ENCODE measurements at places on chromosomes 7 and 10. TPM values are rescaled to one million over a fixed set of nuclear protein-coding genes. Genes with fewer than 3 reads are reported as not detected.

DNA sequence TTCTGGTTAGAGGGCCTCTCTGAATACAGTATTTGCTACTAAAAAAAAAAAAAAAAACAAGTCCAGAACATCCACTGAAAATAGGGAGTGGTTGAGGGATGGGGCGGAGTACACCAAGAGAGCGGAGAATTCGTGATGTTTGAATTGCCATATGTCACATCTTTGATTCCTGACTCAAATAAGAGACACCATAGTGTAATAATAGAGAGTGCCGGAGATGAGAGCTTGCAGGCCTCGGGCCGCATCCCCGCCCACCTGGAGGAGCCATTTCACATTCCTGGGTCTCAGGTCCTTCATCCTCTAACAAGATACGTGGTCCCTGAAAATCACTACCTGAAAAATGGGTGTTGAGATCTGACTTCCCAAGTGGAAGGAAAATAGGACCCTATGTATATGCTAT lies 46.8 kb downstream of the KIAA1549 start:
- DNase-seq = no peak

DNA sequence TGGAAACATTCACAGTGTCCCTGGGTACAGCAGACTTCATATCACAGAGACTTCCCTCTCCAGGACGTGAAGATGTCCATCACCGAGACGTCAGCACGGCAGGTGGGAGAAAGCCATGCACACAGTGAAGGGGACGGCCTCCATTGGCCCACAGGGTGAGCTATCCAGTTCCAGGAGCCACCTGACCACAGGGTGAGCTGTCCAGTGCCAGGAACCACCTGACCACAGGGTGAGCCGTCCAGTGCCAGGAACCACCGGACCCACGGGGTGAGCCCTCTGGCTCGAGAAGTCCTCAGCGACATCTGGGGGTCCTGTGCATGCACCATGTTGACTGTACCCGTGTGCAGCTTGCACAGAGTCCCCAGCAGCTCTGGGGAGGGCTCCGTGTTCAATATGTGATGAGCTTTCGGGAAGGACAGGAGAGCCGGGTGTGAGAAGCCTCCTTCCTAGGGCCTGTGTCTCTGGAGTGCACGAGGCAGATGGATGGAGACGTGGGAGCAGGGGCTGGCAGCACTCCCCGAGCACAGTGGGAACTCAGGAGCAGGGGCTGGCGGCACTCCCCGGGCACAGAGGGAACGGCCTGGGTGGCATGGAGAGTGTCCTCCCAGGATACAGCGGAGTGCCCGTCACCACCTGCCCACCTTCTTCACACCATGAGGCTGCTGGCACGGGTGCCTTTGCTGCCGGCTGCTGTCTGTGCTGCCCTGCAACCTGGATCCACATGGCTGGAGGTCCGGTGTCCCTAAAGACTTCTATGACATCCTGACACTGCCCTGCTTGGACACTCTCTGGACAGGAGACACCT lies 616.2 kb downstream of the DNAJB6 start:
- no peak for DNase-seq

DNA sequence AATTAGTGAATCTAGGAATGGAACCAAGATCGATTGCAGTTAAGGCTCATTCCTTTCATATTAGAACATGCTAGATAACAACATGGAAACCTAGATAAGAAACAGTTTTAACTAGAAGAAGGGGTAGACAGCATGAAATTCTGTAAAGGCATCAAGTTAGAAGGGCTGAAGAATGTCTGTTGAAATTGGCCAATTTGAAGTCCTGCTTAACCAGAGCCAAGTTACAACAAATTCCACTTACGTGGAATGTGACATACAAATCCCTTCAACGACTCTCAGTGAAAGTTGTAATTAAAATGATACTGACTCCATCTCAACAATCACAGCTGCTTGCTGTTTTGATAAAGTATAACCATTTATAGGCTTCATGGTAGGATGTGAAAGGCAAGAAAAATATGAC lies 1065.7 kb downstream of the DNAJB9 start:
- no peak for DNase-seq

DNA sequence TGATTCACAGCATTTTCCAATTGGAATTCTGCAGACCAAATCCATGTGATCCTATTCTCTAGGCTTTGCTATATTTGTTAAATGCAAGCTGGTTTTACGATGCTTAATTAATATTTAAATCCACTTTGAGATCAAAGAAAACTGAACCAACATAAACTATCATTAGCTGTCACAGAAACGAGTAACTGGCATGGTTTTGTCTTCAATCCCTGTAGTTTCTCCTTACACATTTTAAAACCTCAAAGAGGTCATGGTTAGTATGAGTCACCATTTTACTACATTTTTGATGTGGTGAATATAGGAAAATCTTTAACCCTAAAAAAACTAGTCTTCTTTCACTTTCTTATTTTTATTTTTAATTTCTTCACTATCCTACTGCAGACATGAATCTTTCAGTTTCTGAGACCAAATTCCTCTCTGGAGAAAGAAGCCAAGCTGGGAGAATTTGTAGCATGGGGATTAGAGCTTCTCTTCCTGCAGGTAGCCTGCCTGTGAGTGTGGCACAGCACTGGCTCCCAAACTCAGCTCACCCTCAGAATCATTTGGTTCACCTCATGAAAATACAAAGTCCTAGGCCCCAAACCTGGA lies 8.7 kb upstream of the LIPM start:
- DNase-seq = no peak

Gene HTRA1
- 46.1 TPM for polyA plus RNA-seq

Gene CRYGN
- polyA plus RNA-seq = 0.07 TPM

Gene CTNNA3
- 4.5 TPM for polyA plus RNA-seq
